ENCODE measurements at places on chromosomes 4 and X.

DNA sequence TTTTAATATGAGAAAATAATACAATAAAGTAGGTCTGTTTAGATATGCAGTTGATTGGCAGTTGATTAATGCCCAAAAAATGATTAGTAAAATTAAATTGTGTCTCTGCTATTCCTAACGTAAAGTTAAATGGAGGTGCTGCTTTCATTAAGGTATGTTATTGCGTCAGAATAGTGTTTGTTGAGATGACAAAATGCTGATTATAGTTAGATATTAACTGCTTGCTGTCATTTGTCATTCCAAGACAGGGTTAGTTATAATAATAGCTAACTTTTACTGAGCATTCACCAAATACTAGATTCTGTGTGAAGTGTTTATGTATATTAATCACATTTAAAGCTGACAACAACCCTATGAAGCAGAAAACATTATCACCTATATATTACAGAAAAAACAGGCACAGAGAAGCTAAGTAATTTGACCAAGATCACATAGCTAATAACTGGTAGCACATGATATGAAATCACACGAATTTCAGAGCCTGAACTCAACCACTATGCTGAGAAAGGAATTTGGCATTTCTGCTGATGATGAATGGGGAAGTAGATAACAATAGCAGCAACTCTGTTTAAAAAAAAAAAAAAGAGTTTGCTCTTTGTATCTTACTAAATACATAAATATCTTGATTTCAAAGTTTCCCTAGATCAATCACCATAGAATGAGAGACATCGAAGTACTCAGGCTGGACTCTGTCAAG, 59.7 kb upstream of the WDR44 start:
- no peak for DNase-seq

- DNase-seq = no peak
These were observed 35.3 kb upstream of the TENM3 start for GRCh38 chr4:182207830-182208396.

- DNase-seq = no peak
These were observed 77.5 kb upstream of the ENPP6 start for GRCh38 chr4:184295206-184295605.

GRCh38 chr4:57764856-57765255, 654.7 kb upstream of the IGFBP7 start:
- no peak for DNase-seq
